ENCODE measurements at places on chromosomes 5 and 9.

DNA sequence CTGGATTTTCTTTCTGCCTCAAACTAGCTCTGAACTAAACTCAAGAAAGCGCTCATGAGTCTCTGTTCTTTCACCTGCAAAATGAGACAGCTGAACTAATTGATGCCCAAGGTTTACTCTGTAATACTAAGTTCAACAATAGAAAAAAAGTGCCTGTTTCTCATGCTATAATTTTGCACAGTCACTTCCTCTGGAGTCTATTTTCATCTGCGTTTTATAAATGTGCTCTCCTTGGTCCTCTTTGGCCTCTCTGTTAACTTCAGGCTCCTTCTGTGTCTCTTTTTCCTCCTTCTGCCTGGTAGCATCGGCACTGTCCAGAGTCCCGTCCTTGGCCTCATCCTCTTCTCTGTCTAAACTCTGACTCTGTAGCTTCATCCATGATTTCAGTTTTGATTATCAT is 311.9 kb upstream of the TLE4 start:
- DNase-seq, result no peak

GRCh38 chr5:82308416-82308815 is 30.3 kb upstream of the RPS23 start:
- no peak for DNase-seq

DNA sequence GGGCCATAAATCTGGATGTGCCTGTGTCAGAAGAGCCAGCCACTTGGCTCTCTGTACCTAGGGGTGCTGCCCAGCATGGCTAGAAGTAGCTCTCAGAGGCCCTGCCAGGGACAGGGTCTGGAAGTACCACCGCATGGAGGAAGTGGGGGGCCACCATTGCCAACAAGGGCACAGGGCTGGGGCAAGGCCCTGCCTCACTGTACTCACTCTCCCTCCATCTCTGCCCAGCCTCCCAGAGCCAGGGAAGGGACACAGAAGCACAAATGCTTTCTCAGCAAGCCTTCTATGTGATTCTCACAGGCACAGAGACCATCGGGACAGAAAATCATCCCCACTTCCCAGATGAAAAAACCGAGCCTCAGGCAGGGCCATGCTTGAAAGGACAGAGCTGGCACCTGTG is 138.1 kb downstream of the C5orf15 start:
- no peak for DNase-seq

- no peak for DNase-seq
Measured at GRCh38 chr5:115450741-115451140, 93.8 kb downstream of the FEM1C start.

DNA sequence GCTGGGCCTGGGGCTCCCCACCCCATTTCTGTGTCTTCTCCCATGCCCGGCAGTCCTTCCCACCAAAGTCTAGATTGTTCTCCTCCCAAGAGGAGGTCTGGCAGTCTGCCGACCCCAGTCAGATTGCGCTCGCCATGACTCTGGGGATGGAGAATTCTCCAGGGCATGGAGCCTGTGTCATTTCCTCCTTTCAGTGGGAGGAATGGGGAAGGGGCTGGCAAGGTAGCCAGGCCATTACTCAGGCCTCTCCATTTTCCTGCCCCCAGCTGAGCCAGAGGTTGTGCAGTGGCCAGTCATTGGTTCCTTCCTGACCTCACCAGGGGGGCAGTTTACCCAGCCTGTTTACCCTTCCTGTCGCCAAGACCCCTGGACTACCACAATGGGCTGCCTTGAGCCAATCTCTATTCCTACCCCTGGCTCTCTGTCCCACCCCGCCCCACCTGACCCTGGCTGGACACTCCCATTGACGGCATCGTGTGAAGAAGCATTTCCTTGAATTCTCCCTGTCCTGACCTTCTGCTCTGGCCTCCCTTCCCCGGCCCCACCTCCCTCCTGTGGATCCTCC is 628 bp downstream of the SYNPO start:
- DNase-seq, result no peak

DNA sequence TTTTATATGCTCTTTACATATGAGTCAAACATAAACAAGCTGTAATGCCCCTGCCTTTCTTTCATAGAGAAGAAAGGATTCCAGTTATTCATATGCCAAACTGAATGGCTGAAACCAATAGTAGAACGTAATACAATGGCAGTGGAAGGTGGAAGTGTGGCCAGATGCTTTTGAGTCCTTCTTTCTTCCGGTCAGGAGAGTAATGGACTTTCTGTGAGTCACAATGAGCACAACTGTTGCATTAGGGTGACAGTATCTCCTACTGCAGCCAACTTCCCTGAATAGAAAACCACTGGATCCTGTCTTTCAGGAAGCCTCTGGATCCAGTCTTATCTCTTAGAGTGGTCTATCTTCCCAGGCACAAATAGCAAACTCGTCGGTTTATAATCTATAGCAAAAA is 855.2 kb downstream of the MAT2B start:
- DNase-seq, result no peak

- no peak for DNase-seq
Measured at GRCh38 chr5:109660301-109660700, 29.4 kb upstream of the MAN2A1 start.

DNA sequence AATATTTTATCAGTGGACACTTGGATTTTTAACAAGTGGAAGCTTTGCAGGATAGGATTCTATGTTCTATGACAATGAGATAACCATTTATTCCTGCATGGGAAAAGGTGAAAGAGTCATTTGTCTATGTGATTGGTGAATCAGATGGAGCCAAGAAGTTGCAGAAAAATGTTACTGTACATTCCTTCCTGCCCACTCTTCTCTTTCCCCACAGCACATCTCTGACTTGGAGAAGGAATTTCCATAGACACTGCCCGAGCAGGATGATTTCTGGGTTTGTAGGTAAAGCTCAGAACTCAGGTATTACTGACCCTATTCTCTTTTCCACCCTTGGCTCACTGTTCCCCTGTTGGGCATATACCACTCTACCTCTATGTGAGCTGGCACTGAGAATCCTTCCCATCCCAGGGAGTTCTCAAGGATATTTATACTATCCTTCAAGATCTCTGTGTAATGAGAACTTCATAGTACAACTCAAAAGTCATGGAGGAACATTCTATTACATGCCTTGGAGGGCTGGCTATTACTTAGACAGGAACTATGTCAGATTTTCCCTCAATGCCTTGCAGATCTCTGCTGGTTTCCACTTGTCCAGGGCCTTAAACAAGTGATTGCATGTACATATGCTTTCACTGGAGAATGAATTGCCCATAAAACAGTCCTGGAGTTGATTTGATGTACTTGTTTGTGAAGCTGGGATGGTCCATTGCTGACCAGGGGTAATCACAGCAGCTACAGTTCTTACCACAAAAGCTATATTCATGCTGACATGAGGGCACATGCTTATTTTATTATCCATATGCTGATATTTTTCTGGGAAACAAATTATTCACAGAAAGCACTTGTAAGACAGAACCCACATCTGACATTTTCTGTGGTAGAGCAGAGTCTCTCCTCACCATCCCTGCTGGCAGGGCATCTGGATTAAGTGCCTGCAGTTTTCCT is 24.1 kb downstream of the SLC1A3 start:
- DNase-seq, result no peak

DNA sequence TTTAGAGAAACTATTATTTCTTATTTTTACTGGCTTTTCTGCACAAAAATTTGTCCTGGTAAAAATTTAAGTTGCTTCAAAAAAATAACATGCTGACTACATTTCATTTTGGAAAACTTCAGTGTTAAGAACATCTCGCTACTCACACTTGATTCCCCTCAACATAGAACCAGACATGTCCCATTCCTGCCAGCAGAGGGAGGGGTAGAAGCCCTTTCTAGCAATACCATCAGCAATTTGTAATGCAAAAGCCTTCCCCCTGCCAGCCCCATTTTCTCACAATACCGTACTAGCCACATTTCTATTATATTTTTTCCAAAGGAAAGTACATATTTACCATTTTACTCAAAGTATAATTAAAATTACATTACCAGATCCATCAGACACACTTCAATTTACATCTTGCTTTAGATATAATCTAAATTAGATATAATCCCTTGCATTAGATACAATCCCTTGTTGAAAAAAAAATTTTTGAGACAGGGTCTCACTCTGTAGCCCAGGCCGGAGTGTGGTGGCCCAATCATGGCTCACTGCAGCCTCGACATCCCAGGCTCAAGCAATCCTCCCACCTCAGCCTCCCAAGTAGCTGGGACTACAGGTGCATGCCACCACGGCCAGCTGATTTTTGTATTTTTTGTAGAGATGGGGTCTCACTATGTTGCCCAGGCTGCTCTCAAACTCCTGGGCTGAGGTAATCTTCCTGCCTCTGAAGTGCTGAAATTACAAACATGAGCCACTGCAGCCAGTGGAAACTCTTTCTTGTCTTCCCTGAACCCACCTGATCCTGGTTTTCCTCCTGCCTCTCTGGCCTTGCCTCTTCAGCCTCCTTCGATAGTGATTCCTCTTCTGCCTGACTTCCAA is 39.6 kb upstream of the IDNK start:
- no peak for DNase-seq

DNA sequence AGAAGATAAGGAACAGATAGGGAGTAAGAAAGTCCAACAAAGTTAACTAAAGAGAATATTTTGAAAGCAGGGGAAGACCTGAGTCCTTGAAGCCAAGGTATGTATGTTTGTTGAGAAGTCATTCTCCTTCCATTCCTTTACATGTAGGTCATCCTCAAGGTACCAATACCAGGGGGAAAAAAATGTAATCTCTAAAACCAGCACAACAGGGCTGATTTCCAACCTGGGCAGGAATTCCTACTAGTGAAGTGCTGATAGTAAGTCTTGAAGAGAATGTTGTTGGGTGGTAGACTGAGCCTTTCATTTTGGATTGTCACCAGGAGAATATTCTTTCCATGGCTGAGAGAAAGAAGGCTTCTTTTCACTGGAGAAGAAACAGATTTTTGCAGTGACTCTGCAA is 117.1 kb upstream of the ZNF462 start:
- DNase-seq, result no peak

DNA sequence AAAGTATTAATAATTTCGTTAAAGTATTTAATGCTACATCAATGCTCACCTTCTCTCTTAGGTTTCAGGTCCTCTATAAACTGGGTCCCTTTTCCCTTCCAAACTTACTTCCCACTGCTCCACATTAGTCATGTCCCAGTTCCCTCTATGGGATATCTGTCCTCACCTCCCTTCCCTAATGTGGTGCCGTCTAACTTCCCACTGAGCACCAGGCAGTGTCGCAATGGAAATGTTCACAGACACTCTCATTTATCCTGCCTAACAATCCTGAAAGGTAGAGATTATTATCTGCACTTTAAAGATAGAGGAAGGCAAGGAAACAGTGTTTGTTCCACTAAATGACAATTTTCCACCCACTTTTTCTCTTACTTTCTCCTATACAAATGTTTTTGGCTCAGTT is 329.7 kb downstream of the CWC27 start:
- no peak for DNase-seq

GRCh38 chr5:176886336-176887251 is 12.6 kb downstream of the HK3 start:
- no peak for DNase-seq

- peak; percentile 77 for DNase-seq
Measured at GRCh38 chr5:1385395-1386273, 40.7 kb upstream of the CLPTM1L start.

DNA sequence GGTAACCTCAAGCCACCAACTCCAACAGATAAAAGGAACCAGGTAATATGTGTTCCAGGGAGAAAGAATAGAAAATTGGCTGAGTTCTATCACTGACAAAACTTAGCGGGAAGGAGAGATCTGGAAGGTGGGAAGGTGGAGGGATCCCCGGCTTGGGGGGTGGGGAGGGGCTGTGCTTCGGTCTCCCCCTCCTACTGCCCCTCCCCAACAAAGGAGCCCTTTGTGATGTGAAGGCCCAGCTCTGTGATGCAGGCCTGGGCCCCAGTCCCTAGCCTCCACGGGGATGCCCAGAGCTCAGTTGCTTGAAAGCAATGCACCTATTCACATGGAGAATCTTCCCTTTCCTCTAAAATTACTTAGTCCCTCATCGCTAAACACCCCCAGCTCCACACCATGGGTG is 4.4 kb upstream of the ZNF484 start:
- DNase-seq, result no peak

DNA sequence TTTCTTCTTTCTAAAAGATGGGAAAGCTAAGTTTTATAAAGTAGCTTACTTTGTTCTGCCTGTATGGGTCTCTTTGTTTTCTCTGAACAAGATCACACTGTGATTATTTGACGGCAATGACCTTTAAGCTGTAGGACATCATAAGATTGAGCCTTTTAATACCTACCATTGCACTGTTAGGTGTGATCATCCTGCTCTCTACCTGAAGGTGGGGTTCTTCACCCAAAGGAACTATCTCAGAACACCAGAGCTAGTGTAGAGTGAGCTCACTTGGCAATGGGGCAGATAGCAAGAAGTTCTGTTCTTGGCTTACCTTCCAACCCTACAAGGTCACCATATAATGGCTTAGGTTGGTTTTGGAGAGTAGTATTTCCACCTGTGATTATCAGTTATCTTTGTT is 200.2 kb downstream of the SPATA31D1 start:
- DNase-seq, result no peak

GRCh38 chr5:143771189-143771588 is 40.8 kb upstream of the HMHB1 start:
- DNase-seq, result no peak

GRCh38 chr5:65730910-65731309 is 8.9 kb downstream of the NLN start:
- no peak for DNase-seq

GRCh38 chr5:66511491-66511890 is 84.7 kb upstream of the MAST4 start:
- no peak for DNase-seq

DNA sequence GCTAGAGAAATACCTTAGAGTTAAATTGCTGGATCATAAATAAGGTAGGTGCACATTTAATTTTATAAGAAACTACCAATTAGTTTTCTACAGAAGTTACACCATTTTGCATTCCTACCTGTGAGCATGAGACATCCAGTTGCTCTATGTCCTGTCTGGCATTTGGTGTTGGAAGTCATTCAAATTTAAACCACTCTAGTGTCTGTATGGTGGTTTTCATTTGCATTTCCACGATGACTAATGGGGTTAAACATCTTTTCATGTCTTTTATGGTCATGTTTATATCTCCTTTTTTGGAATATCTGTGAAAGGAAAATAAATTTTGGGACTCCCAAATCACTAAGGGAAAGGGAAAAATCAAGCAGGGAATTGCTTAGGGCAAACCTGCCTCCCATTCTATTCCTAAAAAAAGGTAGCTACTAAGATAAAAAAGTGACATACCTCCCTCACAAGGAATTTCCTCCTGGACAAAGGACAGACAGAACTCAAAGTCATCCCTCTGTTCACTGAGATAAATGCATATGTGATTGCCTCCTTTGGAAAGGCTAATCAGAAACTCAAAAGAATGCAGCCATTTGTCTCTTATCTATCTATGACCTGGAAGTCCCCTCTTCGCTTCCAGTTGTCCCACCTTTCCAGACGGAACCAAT is 31.6 kb upstream of the ADCY2 start:
- no peak for DNase-seq

GRCh38 chr9:113293285-113293878 is 9.8 kb downstream of the RNF183 start:
- no peak for DNase-seq

All from activated naive CD4-positive, alpha-beta T cell (primary cell).